Panc1 (cell line): ENCODE measurements at places on chromosomes 16 and 17. TPM values are rescaled to one million over a fixed set of nuclear protein-coding genes. Genes with fewer than 3 reads are reported as not detected.

ARL6IP1 gene
- 343 TPM for total RNA-seq

SOST gene
- not detected for total RNA-seq

PTX4 gene
- total RNA-seq: not detected

MEFV gene
- total RNA-seq: 0.46 TPM

C16orf46 gene
- 1.2 TPM for total RNA-seq

MARVELD3 gene
- 0.08 TPM for total RNA-seq

GRCh38 chr17:39167476-39167875 lies 1.5 kb upstream of the ARL5C start:
- no peak for DNase-seq

- no peak for DNase-seq
Observed at GRCh38 chr16:23516366-23517137, 6.3 kb upstream of the GGA2 start.

GRCh38 chr17:72219824-72220493 lies 99.1 kb downstream of the SOX9 start:
- no peak for DNase-seq

DNA sequence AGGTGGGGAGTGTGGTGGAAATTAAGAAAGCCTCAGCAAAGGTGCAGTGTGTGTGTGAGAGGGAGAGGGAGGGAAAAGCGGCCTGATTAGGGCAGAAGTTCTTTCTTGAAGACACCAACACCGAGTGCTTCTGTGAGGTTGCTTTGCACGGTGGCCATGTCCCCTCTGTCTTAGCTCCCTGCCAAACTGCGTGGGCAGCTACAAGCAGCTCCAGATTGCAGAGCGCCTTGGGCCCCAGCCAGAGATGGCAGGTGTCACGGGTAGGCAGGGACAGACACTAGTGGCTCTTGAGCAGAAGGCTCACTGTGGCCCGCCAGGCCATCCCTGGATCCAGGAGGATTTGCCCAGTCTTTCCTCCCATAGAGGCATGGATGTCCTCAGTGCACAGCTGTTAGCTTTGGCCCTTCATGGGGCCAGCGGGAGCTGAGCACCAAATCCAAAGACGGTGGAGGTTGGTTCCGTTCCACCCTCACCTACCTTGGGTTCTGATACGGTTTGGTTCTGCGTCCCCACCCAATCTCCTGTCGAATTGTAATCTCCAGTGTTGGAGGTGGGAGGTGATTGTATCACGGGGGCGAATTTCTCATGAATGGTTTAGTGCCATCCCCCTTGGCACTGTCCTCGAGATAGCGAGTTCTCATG lies 21.4 kb downstream of the KIAA0513 start:
- DNase-seq: no peak

DNA sequence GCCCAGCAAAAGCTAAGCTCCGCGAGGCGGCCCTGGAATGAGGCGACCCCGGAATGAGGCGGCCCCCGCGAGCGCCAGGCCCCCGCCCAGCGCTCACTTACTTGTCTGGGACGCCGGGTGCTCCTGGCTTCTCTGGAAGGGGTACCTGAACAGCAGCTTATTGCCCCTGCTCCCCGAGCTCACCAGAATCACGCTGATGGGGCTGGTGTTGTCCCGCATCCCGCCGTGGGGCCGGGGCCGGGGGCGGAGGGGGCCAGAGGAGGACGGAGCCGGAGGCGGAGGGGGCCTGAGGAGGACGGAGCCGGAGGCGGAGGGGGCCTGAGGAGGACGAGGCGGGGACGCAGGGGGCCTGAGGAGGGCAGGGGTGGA lies 440 bp downstream of the NPRL3 start:
- DNase-seq: no peak

DNA sequence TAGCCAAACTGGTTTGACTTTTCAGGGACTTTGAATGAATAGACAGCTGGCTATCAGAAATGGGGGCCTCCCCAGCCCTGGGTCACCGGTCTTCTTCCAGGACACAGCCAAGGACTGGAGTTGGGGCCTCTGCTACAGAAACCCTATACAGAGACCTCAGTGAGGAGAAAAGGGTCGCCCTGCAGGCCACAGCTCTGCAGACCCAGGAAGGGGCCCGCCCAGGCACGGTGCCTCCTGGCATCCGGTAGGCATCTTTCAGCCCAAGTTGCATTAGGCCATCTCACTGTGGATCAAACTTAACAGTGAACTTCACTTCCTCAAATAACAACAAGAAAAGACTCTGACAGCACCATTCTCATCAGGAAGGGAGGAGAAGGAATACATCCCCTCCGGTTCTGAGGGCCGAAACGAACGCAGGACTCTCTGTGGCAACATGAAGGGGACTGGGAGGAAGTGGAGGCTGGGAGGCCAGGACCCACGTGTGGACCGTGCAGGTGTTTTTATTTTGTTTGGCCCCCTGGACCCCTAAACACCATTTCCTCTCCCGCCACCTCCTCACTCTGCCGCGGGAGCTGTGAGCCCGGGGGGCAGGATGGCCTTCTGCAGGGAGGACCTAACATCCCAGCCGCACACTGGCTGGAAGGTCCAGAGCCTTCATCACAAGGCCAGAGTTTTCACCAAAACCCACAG lies 7.2 kb downstream of the SLC38A10 start:
- DNase-seq: no peak

GRCh38 chr17:55383771-55384642 lies 37.6 kb downstream of the MMD start:
- no peak for DNase-seq

DNA sequence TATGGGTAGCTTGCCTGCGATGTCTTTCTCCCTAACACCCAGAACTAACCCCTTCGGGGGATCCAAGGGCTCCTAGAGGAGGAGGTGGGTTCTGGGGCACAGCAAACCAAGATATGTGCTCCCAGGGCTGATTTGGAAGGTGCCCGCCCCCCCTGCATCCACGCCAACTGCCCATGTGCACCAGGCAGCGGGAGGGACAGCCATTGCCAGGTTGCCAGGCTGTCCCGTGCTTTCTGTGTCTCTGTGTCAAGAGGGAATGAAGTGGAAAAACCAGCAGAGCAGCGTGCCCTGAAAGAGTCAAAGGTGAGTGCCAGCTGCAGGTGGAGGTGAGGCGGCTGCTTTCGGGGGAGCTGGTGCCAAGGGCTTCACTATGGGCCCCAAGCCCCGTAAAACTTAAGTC lies 6.4 kb downstream of the TEKT5 start:
- DNase-seq: no peak

DNA sequence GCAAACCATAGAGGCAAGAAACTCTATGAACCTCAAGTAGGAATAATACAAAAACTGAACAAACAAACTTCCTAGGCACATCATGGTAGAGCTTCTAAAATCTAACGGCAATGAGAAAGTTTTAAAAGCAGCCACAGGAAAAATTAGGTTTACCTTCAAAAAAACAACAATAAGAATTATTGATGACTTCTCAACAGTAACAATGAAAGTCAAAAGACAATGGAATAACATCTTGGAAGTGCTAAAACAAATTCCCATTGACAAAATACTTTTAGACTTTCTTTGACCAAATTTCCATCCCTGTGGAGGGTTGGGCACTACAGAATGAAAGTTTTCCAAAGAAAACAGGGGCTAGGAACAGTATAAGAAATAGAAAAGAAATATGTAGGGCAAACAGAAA lies 222.9 kb upstream of the ERCC4 start:
- DNase-seq: no peak

DNA sequence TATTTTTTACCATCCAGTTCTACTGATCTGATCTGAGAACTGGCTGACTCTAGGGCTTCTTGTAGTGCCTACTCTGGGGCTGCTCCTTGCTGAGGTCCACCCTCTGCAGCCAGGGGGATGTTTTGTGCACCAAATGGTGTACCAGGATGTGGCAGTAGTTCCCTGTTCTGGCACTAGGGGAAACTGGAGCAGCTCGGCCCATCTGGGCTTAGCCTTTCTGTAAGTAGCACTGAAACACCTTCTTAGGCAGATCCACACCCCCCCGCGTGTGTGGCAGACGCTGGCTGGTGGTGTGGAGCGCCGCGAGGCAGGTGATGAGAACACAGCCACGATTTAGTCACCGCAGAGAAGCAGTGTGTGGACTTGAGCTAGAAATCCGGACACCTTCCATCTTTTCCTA lies 17.0 kb downstream of the DUSP14 start:
- no peak for DNase-seq

DNA sequence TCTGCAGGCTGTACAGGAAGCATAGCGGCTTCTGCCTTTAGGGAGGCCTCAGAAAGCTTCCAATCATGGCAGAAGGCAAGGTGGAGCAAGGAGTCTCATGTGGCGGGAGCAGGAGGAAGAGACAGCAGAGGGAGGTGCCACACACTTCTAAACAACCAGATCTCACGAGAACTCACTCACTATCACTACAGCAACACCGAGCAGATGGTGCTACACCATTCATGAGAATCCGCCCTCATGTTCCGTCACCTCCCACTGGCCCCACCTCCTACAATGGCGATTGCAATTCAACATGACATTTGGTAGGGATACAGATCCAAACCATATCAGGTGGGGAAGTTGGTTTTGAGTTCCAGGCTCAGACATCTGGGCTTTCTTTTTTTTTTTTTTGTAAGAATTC lies 31.9 kb upstream of the NUDT7 start:
- DNase-seq: no peak

GRCh38 chr17:77521076-77521475 lies 380.3 kb downstream of the SEC14L1 start:
- no peak for DNase-seq

- no peak for DNase-seq
Observed at GRCh38 chr16:86091976-86092375, 193.0 kb downstream of the IRF8 start.
